ENCODE measurements at places on chromosomes 3 and 15.
A peak's percentile ranks its signal among the peaks of the same experiment; 100 is the strongest.

- no peaks in the 10 kb centered on the region for H3K4me1 ChIP-seq
- H3K27me3 ChIP-seq: no peaks in the 10 kb centered on the region
- no peak overlapping the region for H3K27ac ChIP-seq
Measured at GRCh38 chr15:73889053-73889761, 15.8 kb downstream of the TBC1D21 start.

- H3K4me1 ChIP-seq: peaks cover 2% of the 10 kb centered on the region
- peaks cover 54% of the 10 kb centered on the region for H3K36me3 ChIP-seq
Measured at GRCh38 chr15:67190813-67191212, 63.6 kb downstream of the AAGAB start.

DNA sequence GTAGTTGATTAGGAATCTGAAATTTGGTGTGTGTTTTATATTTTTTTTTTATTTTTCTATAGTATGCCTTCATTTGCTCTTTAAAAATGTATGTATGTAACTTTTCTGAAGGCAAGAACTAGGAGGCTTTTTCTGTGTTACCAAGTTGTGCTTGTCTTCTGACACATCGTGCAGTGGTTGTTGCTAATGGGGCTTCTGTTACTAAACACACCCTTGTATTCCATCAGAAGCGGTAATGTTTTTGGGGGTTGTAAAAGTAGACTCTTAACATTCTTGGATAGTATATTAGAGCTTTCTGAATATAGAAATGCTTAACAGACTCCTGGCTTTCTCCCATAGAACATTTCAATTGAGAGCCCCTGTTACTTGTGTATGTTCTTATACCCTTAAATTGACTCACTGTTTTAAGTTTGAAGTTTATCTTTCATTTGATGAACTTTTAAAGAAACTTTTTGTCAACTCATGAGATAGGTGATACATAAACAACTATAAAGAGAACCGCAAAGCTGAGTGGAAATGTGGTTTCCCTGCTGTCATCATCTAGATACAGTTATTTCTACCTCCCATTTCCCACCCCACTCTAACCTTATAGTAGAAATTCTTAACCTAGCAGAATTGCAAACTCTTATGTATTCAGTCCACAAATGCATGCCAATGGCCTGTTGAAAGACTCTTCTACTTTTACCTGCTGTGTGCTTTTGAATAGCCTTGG lies 2.5 kb downstream of the TIPARP start:
- no peak overlapping the region for H3K27ac ChIP-seq
- H3K4me3 ChIP-seq: no peak overlapping the region
- peaks cover 5% of the 10 kb centered on the region for H3K36me3 ChIP-seq
- no peaks in the 10 kb centered on the region for H3K4me1 ChIP-seq
- no peaks in the 10 kb centered on the region for H3K27me3 ChIP-seq
- DNase-seq: no peak

- no peaks in the 10 kb centered on the region for H3K36me3 ChIP-seq
- H3K4me3 ChIP-seq: no peak overlapping the region
- no peaks in the 10 kb centered on the region for H3K4me1 ChIP-seq
- DNase-seq: no peak
- H3K27me3 ChIP-seq: no peaks in the 10 kb centered on the region
Measured at GRCh38 chr3:134453631-134454030, 32.2 kb downstream of the ANAPC13 start.

DNA sequence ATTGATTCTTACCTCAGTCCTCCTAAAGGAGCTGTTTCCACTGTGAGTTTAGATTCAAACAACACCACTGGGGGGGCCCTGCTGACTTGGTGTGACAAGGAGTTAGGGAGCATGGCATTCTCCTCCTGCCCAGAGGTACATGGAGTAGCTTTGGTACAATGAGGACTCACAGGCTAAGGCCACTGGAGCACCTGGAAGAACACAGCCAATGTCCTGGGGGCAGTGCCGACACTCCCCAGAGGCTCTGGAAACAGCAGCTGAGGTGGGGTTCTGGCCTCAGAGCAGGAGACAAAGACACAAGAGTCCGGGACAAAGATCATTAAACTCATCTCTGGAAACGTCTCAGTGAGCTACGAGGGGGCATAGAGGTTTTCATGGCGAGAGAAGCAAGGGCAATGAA lies 69.7 kb upstream of the POMGNT2 start:
- H3K36me3 ChIP-seq: no peaks in the 10 kb centered on the region
- no peaks in the 10 kb centered on the region for H3K27me3 ChIP-seq
- DNase-seq: no peak

- H3K27me3 ChIP-seq: no peaks in the 10 kb centered on the region
- no peaks in the 10 kb centered on the region for H3K4me1 ChIP-seq
- no peak overlapping the region for H3K27ac ChIP-seq
- DNase-seq: no peak
- no peak overlapping the region for H3K4me3 ChIP-seq
- H3K36me3 ChIP-seq: no peaks in the 10 kb centered on the region
Measured at GRCh38 chr15:80689716-80690115, 5.4 kb upstream of the ABHD17C start.

DNA sequence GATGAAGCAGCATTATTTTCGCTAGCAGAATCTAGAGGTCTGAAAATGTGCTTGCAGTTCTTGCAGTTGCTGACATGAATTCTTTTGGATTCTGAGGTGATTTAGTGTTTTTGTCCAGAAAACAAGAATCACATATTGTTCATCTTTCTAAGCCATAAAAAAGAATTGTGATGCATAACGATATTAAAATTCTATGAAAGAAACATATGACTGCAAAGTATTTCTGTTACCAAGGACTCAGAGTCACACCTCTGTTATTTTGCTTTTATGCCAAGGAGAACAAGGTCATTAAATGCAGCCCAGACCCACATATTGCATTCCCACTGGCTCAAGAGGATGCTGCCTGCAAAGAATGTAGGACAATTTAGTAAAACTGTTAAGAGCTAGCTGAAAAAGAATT lies 299.8 kb upstream of the GPR149 start:
- H3K27ac ChIP-seq: no peak overlapping the region
- no peak for DNase-seq
- no peak overlapping the region for H3K4me3 ChIP-seq
- H3K4me1 ChIP-seq: no peaks in the 10 kb centered on the region

DNA sequence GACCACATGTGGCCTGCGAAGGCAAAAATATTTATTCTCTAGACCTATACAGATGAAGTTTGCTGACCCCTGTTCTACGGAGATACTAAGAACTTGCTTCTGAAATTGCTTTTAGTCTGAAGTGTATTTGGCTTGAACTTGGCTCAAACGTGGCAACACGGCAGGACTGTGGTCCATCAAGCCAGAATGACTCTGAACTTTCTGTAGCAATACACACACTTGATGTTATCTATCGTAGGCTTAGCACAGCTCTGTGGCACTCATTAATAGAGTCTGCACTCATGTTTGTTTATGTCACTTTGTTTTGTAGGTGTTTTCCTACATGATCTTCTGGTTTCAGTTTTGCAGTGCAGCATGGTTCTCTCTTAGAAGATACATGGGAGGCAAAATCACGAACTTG lies 298.1 kb downstream of the ADAMTS17 start:
- no peaks in the 10 kb centered on the region for H3K36me3 ChIP-seq
- no peak overlapping the region for H3K4me3 ChIP-seq
- DNase-seq: peak; percentile 12
- peaks cover 2% of the 10 kb centered on the region for H3K4me1 ChIP-seq
- H3K27ac ChIP-seq: no peak overlapping the region

GRCh38 chr3:122343654-122344053 lies 18.6 kb downstream of the CSTA start:
- no peak for DNase-seq
- no peak overlapping the region for H3K27ac ChIP-seq
- no peaks in the 10 kb centered on the region for H3K4me1 ChIP-seq
- no peak overlapping the region for H3K4me3 ChIP-seq
- H3K27me3 ChIP-seq: no peaks in the 10 kb centered on the region

DNA sequence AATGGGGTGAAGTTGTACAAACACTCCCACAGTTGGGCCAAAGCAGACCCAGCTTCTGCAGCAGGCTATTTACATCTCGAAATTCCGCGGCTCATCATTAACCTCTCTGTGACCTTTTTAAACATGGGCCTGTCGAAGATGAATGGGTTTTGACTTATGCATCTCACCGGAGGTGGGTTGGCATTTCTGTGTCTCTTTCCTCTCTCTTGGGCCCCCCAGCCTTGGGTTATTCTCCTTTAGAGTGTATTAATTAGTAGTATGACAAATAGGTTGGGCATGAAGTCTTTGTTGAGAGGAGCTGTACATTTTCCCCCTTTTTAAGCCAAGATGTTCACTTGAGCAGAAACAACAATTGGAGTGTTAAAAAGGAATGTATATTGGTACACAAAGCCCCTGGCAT lies 9.8 kb downstream of the SMAD6 start:
- peaks cover 20% of the 10 kb centered on the region for H3K4me1 ChIP-seq
- no peaks in the 10 kb centered on the region for H3K27me3 ChIP-seq
- H3K27ac ChIP-seq: no peak overlapping the region
- H3K4me3 ChIP-seq: no peak overlapping the region
- H3K36me3 ChIP-seq: peaks cover 63% of the 10 kb centered on the region
- no peak for DNase-seq

GRCh38 chr3:53044371-53044710 lies 1.5 kb downstream of the SFMBT1 start:
- H3K27ac ChIP-seq: no peak overlapping the region
- H3K27me3 ChIP-seq: peaks cover 21% of the 10 kb centered on the region
- DNase-seq: no peak
- no peaks in the 10 kb centered on the region for H3K36me3 ChIP-seq
- H3K4me1 ChIP-seq: no peaks in the 10 kb centered on the region
- no peak overlapping the region for H3K4me3 ChIP-seq

DNA sequence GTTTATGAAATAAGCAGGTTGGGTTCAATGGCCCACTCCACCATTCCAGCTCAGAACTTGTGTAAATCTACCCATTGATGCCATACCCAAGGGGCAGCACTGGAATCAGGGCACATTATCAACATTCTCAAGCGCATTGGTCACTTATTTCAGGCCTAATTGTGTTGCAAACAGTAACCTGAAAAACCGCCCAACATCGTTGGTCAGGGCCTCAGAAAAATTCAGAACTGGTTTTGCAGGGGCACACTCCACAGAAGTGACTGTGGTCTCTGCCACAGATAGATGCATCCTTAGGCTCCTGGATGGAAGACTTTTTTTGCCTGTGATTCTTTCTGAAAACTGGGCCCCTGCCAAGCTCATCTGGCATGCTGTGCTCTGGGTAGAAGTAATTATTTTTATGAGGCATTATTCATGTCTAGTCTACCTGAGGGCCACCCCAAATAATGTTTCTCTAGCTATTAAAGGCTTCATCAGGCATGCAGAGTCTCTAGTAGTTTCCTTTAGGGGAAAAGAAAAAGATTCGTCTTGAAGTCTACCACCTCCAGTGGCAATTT lies 21.7 kb upstream of the LRTM1 start:
- no peaks in the 10 kb centered on the region for H3K36me3 ChIP-seq
- peak; percentile 94 for DNase-seq
- no peak overlapping the region for H3K4me3 ChIP-seq
- peaks cover 34% of the 10 kb centered on the region for H3K4me1 ChIP-seq

GRCh38 chr3:128330214-128330842 lies 136.4 kb downstream of the DNAJB8 start:
- H3K36me3 ChIP-seq: no peaks in the 10 kb centered on the region
- no peaks in the 10 kb centered on the region for H3K27me3 ChIP-seq
- peak overlapping the region; percentile 43 for H3K4me3 ChIP-seq
- no peak overlapping the region for H3K27ac ChIP-seq

DNA sequence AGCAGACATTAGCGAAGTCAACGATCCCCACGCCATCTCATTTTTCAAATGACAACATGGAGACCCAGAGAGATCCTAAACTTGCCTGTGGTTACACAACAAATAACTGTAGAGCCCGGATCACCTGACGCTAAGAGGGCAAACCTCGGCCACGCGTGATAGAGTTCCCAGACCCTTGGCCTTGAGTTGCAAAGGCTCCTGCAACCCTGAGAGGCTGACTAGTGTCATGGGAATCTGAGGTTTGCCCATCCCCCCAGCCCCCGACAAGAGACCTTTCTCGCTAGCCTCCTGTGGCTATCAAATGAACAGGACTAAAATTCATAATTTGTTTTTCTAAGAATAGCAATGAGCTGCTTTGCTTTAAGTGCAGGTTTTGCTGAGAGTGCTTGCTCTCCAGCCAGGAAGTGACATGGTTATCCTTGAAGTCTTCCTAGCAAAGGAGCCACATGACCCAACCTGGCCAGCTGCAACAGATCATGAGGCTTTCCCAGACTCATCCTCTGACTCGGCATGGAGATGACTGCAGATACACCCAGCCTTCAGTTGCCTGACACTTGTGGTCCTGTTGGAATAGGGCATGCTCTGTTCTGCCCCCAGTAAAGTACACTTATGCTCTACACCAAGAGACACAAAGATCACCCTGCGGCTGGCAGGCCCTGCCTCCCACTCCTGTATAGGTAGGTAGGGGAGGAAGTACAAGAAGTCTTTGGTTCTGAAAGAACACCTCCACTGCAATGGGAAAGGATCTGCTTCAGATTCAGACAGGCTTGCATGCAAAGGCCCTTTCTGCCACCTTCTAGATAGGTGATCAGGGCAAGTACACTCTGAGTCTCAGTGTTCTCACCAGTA lies 36.0 kb downstream of the MCF2L2 start:
- DNase-seq: no peak
- no peak overlapping the region for H3K4me3 ChIP-seq
- no peaks in the 10 kb centered on the region for H3K36me3 ChIP-seq
- no peaks in the 10 kb centered on the region for H3K27me3 ChIP-seq
- no peak overlapping the region for H3K27ac ChIP-seq

- no peak for DNase-seq
- H3K4me1 ChIP-seq: no peaks in the 10 kb centered on the region
- H3K27ac ChIP-seq: no peak overlapping the region
- H3K36me3 ChIP-seq: no peaks in the 10 kb centered on the region
Measured at GRCh38 chr3:70857916-70858315, 545.5 kb upstream of the MDFIC2 start.

- no peak for DNase-seq
- no peaks in the 10 kb centered on the region for H3K36me3 ChIP-seq
- H3K4me1 ChIP-seq: no peaks in the 10 kb centered on the region
- no peaks in the 10 kb centered on the region for H3K27me3 ChIP-seq
- no peak overlapping the region for H3K27ac ChIP-seq
- H3K4me3 ChIP-seq: no peak overlapping the region
Measured at GRCh38 chr3:114447950-114448479, 154.2 kb downstream of the TIGIT start.

- no peak overlapping the region for H3K4me3 ChIP-seq
- no peaks in the 10 kb centered on the region for H3K36me3 ChIP-seq
- no peak overlapping the region for H3K27ac ChIP-seq
- DNase-seq: no peak
Measured at GRCh38 chr15:29456255-29456654, 186.6 kb upstream of the NSMCE3 start.

Measured in trophoblast cell (in vitro differentiated cells and primary cell).